CD4-positive, alpha-beta T cell treated with Interleukin-2 at 100 ng/mL for 4 hours (primary cell): ENCODE measurements at places on chromosomes 11 and 22.

DNA sequence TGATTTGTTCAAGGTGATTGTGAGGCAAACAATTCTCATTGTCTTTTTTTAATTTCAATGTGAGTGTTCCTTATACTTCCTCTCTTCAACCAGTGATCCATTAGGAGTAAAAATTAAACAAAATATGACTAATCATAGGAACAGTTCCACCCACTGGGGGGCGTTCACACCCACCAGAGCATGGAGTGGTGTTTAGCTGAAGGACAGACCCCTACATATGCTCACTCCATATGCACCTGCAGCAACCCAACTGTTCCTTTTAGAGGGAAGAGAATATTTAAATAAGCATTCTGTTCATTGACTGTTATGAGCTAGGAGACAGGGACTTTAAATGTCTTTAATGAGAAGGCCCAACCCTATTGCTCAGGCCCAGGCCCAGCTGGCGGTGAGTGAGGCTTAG, 78.7 kb upstream of the DRD2 start:
- no peak for DNase-seq

DNA sequence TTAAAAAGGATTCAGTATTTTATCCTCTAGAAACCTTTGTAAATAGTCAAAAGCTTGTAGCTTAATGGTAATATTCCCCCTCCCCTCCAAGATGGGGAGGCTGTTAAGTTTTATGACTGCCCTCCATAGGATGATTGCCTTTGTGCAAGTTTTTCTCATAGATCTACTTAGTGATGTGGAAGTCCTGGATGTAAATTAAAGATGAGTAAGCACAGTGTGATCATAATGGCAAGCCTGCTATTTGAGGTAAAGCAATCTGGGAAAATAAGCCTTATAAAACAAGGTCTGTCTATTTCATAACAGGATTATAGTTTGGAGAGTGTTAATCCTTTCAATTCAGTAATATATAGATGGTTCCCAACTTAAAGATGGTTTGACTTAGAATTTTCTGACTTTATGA, 216.3 kb downstream of the DDX10 start:
- DNase-seq, result no peak

DNA sequence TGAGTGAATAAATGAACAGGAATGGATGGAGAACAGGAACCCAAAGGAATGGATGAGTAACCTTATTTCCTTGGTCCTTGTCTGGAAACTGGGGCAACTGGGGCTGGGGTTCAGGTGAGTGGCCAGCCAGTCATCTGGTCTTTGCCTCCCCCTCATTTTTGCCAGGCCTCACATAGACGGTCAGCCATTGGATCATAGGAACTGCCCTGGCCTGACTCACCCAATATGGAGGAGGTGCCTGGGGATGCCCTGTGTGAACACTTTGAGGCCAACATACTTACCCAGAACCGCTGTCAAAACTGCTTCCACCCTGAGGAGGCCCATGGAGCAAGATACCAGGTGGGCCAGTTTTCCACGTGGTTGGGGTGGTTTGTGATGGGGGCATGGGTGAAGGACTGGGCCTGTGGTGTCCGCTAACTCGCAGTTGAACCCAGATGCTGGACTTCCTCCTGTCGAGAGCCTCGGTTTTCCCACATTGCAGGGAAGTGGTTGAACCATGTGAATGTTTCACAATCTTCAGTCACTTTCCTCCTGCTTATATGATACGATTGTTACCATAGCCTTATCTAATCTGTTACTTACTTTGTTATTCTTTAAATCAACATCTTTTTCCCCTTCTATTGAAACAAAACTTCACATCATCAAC, 4.4 kb downstream of the TRIOBP start:
- no peak for DNase-seq

DNA sequence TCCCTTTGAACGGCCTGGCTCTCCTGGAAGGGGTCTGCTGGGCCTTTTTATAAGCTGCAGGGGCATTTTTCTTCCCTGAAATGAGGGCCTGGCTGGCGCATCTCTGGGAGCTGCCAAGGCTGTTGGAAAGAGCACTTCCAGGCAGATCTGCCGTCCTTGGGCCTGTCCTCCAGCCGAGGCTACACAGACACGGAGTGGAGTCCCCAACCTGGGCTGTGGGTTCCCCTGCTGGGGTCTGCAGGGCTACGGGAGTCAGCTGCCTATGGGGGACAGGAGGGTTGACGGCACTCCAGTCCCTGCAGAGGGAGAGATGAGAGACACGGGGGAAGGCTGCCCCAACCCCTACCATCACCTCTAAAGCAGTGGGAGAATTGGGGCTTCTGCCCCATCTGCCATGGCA, 606.6 kb downstream of the TBC1D22A start:
- DNase-seq, result no peak

DNA sequence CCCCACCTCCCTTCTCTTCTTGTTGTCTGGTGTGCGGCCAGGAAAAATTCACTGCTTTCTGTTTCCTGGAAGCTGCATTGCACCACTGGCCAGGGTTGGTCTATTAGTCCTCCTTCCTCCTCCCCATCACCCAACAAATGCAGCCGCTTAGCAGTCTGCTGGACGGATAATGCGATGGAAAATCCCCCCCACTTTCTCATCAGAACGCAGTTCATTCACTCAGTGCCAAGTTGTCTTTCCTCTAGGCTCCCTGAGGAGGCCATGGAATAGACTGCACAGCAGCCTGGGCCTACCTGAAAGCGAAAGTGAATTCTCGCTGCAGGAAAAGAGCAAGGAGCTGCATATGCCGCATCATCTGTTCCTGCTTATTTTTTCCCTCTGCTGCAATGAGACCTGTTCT, 513.6 kb downstream of the METTL15 start:
- no peak for DNase-seq

DNA sequence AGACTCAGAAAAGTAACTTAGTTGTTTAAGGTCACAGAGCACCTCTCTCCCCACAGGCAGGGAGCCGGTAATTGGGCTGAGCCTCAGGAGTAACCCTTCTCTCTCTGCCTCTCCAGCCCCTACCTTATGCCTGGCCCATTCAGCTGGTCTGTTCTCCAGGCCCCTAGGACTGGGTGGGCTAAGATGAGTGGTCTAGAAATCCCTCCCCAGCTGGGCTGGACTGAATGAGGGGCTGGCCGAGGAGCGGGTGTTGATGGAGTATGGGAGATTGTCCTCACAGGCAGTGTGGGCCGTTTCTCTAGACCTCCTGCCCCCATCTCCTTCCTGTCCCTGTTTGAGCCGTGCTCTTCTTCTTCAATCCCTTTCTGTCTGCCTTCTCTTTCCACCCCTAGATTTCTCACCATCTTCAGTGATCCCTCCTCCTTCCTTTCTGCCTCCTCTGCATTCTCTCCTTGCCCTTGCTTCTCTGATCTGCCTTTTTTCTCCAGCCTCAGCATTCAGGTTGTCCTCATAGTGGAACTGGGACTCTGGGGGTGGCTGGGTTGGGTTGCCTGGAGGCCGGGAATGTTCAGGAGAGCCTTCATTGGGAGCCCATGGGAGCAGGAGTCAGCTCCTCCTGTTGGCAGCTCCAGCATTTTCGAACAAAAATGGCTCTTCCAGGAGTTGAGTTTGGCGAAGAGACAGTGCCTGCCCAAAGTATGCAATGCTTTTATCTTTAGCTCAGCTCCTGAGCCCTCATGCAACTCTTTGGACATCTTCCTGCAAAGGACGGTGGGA, 7.6 kb downstream of the ST3GAL4 start:
- DNase-seq, result no peak

DNA sequence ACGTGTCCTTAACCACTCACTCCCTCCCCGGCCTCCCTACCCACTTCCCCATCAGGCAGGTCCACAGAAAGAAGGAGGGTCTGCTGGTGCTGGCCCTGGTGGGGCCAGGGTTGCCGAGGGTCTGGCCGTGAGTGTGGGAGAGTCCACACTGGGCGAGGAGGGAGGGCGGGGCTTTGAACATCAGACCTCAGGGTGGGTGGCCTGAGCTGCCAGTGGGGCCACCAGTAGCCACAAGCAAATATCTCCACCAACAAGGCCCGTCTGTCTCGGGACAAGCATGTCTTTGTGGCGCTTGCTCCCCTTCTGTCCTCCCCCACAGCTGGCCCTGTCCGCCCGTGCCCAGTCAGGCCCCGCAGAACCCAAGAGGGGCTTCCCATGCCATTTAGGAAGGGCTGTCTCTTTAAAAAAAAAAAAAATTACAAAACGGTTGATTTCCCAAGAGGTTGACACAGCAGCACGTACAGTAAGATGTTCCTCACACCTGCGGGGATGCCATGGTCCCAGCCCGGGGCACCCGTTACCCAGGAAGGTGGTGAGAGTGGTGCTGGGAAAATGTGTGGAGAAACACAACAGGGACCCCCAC, 17.7 kb upstream of the TALDO1 start:
- no peak for DNase-seq

DNA sequence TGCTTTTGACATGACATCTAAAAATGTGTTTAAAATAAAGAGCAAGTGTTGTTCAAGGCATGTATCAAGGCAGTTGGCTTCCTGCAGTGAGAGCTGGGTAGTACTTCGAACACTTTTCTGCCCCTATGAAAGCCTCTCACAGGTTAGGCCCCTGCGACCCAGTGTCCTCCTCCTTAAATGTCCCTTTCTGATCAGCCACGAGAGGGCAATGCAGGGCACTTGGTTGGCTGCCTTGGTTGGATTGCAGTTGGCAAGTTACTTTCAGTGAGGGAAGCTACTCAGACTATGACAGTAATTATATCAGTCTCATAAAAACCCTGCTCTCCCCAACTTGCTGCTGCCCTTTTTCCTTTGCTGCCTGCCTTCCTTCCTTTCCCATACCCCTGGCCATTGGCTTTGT, 743.8 kb downstream of the NTM start:
- DNase-seq, result peak; percentile 2

- DNase-seq, result no peak
Measured at GRCh38 chr22:23220485-23221350, 40.4 kb downstream of the BCR start.

- DNase-seq, result no peak
Measured at GRCh38 chr11:124863137-124863825, 2.0 kb upstream of the ROBO3 start.

DNA sequence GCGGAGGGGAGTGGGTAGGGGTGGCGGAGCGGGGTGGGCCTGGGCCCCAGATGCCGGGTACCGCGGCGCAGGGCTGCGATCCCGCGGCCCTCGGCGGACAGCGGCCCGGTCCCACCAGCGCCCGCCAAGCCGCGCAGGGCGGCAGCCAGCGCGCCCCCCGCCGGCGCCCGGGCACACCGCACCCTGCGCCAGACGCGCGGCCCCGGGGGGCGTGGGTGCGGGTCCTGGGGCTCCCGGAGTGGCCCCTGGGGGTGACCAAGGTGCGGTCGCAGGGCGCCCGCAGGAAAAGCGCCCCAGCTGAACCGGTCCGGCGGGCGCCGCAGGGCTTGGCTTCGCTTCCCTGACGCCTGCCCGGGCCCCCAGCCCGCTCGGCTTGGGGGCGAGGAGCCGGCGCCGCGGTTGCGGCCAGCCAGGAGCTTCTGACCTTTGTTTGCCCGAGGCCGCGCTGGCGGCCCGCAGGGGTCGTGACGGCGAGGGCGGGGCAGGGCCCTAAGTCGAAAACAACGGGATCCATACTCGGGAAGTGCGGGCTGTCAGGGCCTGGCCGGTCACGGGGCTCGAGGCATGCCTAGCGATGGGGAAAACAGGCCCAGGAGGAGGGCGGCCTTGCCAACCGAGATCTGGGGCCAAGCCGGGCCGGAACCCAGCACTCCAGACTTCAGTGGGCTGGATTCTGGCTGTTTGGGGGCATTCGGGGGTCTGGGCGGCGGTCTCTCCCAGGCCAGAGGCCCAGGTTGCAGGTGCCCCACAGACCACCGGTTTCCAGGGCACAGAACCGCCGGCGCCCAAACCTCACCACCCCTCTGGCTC, 581 bp upstream of the AP5B1 start:
- no peak for DNase-seq

- no peak for DNase-seq
Measured at GRCh38 chr22:19321757-19322156, 30.2 kb upstream of the CLTCL1 start.

DNA sequence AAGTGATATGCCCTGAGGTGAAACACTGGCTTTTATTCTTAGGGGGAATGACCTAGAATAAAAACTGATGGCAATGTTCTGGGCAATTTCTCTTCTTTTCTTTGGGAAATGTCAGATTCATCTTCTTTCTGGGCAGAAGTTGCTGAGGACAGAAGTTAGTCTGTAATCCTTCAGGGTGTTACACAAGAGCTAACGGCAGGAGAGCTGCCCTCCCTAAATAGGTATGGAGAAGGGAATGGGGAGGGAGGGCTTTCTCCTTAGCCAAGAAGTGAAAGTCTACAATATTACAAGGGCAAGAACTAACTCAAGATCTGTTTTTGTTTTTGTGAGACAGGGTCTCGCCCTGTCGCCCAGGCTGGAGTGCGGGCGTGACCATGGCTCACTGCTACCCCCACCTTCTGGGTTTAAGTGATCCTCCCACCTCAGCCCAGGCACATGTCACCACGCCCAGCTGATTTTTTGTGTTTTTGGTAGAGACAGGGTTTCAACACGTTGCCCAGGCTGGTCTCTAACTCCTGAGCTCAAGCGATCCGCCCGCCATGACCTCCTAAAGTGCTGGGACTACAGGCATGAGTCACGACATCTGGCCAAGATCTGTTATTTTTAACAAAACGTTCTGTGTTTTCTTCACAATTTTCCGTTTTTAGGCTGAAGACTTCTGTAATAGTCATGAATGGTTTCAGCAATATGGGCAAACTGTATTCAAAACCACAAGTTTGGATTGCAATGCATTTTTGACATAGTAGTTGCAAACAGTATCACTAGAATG, 7.2 kb downstream of the PIWIL4 start:
- DNase-seq, result no peak

GRCh38 chr11:26283852-26284408, 48.0 kb upstream of the ANO3 start:
- no peak for DNase-seq

DNA sequence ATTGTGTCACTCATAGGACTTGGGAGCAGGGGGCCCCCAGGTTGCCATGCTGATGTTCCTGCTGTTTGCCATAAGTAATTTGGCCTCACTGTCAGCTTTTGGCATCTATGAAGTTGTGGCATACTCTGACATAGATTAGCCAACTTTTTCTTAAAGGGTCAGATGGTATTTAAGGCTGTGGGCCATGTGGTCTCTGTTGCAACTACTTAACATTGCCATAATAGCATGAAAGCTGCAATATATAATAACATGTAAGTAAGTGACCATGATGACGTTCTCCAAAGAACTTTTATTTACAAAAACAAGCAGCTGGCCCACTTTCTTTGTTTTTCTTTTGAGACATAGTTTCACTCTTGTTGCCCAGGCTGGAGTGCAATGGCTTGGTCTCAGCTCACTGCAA, 2.2 kb upstream of the TMEM216 start:
- no peak for DNase-seq

GRCh38 chr11:20671856-20672546, 2.6 kb downstream of the NELL1 start:
- no peak for DNase-seq

GRCh38 chr11:56932572-56933220, 56.0 kb upstream of the OR5AK2 start:
- DNase-seq, result no peak

DNA sequence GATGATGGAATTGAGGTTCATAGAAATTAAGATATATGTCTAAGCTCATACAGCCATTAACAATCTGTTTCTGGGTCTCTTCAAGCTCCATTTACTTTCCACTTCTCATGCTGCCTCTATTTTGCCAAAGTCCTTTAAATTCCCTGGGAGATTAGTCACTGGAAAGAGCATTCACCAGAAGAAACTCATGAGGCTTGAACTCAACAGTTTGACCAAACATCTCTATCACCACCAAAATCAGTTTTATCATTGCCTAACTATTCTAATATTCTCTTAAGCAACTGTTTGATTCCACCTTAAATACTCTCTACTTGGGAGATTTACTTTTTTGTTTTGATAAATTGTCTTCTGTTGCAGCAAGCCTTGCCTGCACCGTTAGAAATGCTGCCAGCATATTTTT, 881.3 kb downstream of the KCNA4 start:
- DNase-seq, result no peak
